NCI-H774 (cell line): ENCODE measurements at places on chromosomes 5 and 9.

- no peak for DNase-seq
Observed at GRCh38 chr9:30774326-30774725, 1610.1 kb upstream of the ACO1 start.

- DNase-seq = no peak
Observed at GRCh38 chr9:133122935-133123611, 2.0 kb upstream of the RALGDS start.

GRCh38 chr9:81610740-81611107 is 78.6 kb downstream of the TLE1 start:
- no peak for DNase-seq

DNA sequence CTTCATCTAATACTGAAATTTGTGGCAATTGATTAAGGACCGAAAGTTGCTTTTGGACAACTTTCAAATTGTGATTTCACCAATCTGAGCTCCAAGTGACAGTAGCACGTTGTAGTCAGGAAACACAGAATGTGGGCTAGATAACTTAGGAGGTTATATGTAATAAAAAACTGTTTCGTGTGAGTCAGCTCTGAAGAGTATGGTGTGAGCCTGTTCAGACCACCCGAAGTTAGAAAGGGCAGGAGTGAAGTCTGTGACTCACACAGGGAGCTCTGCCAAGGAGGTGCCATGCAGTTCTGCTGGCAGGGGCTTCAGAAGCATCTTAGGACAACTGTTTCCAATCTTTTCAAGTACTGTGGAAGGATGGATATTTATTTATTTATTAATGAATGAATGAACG is 16.4 kb upstream of the ZBTB34 start:
- DNase-seq = no peak

DNA sequence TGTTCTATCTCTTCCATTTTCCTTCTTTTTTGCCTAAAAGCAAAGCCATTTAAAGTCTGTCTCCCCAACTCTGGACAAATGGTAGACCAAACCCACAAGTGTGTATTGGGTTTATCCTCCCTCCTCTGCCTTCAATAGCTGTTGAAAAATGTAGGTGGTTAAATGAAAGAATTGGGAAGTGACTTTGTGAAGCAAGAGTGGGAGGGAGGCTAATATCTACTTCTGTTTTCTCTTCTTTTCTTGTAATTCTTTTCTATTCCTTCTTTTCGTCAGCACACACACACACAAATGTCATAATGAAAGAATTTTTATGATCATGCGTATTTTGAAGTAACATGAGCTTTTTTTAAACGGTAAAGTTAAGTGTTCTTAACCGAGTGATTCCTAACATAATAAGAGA is 3.8 kb downstream of the CCDC152 start:
- no peak for DNase-seq

DNA sequence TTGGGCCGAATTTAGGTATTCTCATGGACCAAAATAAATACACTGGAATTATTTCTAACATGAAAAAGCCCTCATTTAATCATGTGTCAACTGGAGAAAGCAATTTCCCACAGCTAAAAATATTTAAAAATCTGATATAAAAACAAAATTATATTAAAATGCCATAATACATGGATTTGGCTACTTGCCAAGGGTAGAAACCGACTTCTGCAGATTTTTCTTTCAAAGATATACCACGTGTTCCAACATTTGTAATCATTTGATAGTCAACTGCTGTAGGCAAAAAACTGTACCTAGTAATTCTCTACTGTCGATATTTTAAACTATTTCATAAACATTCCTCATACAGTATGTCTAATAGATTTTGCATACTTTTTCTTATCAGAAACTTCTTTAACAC is 237.6 kb downstream of the FBXL17 start:
- no peak for DNase-seq
